ENCODE measurements at places on chromosomes 1 and 21.

DNA sequence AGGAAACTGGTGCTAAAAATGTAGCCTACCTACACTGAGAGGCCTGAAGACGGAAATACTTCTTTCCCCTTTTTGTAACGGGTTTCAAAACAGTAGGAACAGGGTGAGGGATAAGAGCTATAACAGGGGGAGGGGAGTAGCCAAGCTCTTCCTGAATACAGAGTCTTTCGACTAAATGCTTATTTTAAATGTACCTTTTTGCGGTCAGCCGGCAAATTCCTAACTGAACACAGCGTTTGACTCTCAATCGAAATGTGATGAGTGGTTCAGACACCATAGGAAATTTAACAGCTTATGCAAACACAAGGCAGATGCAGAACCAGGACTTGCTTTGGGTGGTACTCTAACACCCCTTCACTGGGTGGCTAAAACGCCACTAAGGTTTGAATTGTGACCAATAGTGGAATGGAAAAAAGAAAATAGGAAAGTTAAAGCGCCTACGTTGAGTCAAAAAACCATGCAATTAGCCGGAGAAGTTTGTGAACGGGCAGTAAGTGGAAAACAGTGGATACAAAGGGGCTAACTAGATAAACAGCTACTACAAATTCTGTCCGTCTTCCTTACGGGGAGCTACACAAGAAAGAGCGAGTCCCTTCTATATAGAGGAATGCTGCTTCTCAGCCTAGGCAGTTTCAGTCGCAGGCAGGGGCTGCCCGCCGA is 1.7 kb downstream of the EGLN1 start:
- DNase-seq = no peak

GRCh38 chr1:25922971-25923552 is 16.8 kb upstream of the STMN1 start:
- no peak for DNase-seq

DNA sequence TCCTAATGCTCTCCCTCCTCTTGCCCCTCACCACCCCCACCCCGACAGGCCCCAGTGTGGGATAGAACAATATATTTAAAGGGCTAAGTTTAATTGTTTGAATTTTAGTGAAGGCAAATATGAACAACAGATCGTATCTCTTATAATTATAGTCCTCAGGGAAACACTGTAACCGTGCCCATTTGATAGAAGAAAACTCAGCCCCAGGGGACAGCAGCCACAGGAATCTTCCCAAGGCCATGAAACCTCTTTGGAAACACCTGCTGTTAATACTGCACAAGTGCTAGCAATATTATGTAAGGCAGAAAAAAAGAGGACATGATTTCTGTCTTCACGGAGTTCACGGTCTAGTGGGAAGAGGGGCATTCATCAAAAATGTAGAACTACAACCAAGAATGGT is 142.2 kb downstream of the URB2 start:
- DNase-seq = no peak

GRCh38 chr1:185585770-185586169 is 148.4 kb upstream of the HMCN1 start:
- no peak for DNase-seq

DNA sequence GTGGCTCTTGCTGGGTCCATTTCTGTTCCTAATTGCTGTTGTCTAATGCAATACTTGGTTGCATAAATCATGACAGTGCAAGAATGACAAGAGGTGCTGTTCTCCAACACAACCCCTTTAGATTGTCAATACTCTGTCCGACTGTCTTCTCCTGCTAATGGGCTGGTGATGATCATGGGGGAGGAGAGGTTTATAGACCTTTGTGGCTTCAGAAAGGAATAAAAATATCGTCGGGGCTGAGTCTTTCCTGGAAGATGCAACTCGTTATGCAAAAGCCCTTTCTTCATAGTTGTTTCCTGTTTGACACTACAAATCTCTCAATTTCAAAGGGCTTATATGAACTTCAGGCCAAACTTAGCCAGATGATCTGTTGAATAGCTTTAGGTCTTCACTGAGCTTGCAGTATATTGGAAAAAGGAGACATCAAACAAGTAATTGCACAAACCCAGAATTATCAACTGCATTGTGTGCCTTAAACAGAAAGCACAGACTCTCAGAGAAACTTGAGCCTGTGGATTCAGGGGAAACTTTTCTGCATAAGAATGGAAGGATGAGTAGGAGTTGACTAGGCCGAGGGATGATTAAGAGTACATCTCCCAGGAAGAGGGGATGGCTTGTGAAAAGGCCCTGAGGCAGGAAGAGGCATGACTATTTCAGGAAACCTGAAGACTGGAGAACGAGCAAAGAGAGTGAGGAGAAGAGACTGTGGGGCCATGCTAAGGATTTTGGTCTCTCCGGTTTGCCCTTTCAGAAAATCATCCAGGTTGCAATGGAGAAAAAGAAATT is 107.6 kb downstream of the TSEN15 start:
- no peak for DNase-seq

All from Right ventricle myocardium inferior (tissue), 1 donor.